ENCODE measurements at places on chromosomes 13 and 19.

DNA sequence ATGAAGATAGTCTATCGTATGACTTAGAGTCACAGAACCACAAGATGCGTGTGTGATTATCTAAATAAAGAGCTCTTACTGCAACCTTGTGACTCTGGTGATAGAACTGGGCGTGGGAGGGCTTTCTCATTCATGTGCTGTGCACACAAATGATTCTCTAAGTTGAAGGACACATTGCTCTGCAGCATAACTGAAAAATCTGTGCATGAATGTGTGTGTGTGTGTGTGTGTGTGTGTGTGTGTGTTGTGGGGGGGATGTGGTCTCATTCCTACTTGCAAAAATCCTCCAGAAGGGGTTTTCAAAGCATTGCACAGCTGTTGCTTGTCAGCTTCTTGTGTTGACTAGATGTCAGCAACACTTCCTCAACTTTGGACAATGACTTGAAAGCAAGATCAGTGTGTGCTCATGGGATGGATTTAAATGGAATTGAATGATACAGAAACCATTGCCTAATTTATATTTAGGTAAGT, 22.4 kb downstream of the LRCH1 start:
- no peaks in the 10 kb centered on the region for H3K27me3 ChIP-seq
- H3K36me3 ChIP-seq: no peaks in the 10 kb centered on the region
- no peak overlapping the region for H3K27ac ChIP-seq
- DNase-seq: no peak
- H3K4me1 ChIP-seq: peaks cover 46% of the 10 kb centered on the region

DNA sequence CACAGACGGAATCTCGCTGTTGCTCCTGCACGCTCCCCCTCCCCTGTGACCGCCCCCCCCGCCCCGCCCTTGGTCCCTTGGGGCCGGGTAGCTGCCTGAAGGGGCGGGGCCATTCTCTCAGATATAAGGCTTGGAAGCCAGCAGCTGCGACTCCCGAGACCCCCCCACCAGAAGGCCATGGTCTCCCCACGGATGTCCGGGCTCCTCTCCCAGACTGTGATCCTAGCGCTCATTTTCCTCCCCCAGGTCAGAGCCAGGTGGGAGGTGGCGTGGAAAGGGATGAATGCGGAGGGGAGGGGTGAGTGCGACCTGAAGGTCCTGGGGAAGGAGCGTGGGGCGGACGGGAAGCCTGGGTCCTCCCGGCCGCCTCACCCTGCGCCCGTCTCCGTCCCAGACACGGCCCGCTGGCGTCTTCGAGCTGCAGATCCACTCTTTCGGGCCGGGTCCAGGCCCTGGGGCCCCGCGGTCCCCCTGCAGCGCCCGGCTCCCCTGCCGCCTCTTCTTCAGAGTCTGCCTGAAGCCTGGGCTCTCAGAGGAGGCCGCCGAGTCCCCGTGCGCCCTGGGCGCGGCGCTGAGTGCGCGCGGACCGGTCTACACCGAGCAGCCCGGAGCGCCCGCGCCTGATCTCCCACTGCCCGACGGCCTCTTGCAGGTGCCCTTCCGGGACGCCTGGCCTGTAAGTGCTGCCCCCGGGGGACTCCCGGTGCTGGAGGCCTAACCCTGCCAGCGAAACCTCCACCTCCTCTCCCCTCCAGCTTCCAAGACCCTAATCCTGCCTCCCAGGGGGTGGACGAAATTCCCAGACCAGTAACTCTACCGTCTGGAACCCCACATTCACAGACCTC, at the start of gene DLL3:
DLL3 (plus strand) TSS at position 150 of the 845 bp plus-strand sequence; CDS start at position 178, 28 bp downstream.
- DNase-seq: no peak
- H3K4me3 ChIP-seq: peak within 1 kb of the TSS; percentile 34

DNA sequence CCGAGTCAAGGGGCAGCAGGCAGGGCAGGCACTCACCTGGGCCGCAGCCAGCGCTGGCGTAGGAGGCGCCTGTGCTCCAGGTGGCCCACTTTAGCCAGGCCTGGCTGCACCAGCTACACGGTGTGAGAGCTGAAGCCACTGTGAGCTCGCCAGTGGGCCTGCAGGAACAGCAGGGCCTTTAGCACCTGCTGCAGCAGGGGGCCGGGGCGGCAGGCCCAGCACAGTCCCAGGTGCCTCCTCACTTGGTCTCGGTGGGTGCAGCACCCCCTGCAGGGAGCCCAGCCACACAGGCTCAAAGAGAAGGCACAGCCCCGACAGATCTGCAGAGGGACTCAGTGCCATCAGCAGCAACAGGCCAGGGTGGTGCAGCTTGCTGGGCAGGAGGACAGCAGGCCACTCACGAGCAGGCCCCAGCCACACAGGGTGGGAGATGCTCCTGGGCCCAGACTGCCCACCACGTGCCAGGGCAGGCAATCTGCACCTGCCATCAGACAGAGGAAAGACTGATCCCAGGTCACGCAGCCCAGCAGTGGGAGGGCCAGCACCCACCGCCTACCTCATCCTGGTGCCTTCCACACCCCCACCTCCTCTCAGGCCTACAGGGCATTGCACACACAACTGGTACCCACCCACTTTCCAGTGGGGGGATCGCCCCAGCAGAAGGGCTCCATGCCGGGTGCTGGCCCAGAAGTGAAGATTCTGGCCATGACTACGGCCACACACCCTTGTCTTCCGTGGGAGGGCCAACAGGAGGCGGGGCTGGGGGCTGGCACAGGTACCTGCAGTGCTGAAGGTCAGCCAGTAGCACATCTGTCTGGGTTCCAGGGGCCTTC, 15.8 kb downstream of the ARHGAP33 start:
- H3K4me3 ChIP-seq: no peak overlapping the region
- H3K36me3 ChIP-seq: no peaks in the 10 kb centered on the region
- peaks cover 12% of the 10 kb centered on the region for H3K27me3 ChIP-seq

DNA sequence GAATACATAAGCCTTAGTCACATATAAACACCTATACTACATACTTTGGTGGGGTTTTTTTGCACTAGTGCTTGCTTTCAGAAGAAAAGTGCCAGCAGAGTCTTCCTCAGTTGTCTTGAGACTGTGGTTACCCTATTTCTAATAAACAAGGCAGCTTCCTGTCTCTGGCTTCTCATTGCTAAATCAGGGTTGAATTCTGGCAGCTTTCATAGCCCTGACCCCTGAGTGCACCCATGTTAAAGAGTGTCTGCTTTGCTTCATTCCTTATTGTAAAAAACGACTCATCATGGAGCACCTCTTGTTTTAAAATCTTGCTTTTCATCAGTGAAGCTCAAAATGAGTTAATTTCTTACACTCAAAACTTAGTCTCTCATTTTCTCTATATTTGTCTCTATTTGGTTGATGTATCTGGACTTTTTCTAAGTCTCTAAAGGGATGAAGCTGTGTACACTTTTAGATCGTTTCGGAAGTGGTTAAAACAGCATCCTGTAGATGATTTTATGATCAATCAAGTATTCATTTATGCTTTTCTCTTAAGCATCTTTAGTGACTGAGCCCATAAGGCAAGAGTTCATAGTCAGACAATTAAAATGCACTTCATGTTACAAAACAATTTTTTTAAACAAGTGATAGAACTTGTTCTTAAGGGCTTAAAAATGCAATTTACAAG, 72.1 kb downstream of the KLF12 start:
- H3K4me1 ChIP-seq: peaks cover 66% of the 10 kb centered on the region
- peak; percentile 58 for DNase-seq
- H3K27me3 ChIP-seq: no peaks in the 10 kb centered on the region
- peak overlapping the region; percentile 98 for H3K27ac ChIP-seq
- peak overlapping the region; percentile 80 for H3K4me3 ChIP-seq
- peaks cover 32% of the 10 kb centered on the region for H3K36me3 ChIP-seq

- H3K4me3 ChIP-seq: peak overlapping the region; percentile 78
- H3K4me1 ChIP-seq: peaks cover 39% of the 10 kb centered on the region
- peaks cover 19% of the 10 kb centered on the region for H3K27me3 ChIP-seq
- H3K27ac ChIP-seq: peak overlapping the region; percentile 73
- H3K36me3 ChIP-seq: no peaks in the 10 kb centered on the region
Observed at GRCh38 chr13:52158629-52159158, 703 bp downstream of the NEK3 start.

GRCh38 chr13:28885181-28885580, 65.0 kb downstream of the MTUS2 start:
- H3K4me3 ChIP-seq: no peak overlapping the region
- H3K36me3 ChIP-seq: no peaks in the 10 kb centered on the region
- H3K27me3 ChIP-seq: no peaks in the 10 kb centered on the region
- DNase-seq: no peak

GRCh38 chr19:14495672-14496028, 277 bp downstream of the GIPC1 start:
- H3K27ac ChIP-seq: peak overlapping the region; percentile 24
- no peak for DNase-seq
- H3K36me3 ChIP-seq: peaks cover 2% of the 10 kb centered on the region
- H3K4me1 ChIP-seq: peaks cover 18% of the 10 kb centered on the region
- H3K27me3 ChIP-seq: peaks cover 7% of the 10 kb centered on the region
- H3K4me3 ChIP-seq: peak overlapping the region; percentile 78

- no peaks in the 10 kb centered on the region for H3K36me3 ChIP-seq
- no peak for DNase-seq
- no peak overlapping the region for H3K27ac ChIP-seq
- peaks cover 2% of the 10 kb centered on the region for H3K4me1 ChIP-seq
- peaks cover 17% of the 10 kb centered on the region for H3K27me3 ChIP-seq
Observed at GRCh38 chr13:30862707-30863106, 43.4 kb upstream of the MEDAG start.

- no peak for DNase-seq
- H3K4me1 ChIP-seq: peaks cover 4% of the 10 kb centered on the region
- no peak overlapping the region for H3K4me3 ChIP-seq
- H3K27me3 ChIP-seq: no peaks in the 10 kb centered on the region
- no peak overlapping the region for H3K27ac ChIP-seq
Observed at GRCh38 chr19:21148681-21149080, 6.8 kb downstream of the ZNF431 start.

Measured in activated CD8-positive, alpha-beta memory T cell treated with anti-CD3 and anti-CD28 coated beads, Interleukin-2, amount 10 ng/mL, durations not matched to agents 7 days and 5 days (primary cell).